Activated naive CD4-positive, alpha-beta T cell treated with anti-CD3 and anti-CD28 coated beads, Interleukin-2, amount 50 U/mL, for 72 hours (primary cell): ENCODE measurements at places on chromosomes 11 and 22. TPM values are rescaled to one million over a fixed set of nuclear protein-coding genes. Genes with fewer than 3 reads are reported as not detected.
A peak's percentile ranks its signal among the peaks of the same experiment; 100 is the strongest.

DNA sequence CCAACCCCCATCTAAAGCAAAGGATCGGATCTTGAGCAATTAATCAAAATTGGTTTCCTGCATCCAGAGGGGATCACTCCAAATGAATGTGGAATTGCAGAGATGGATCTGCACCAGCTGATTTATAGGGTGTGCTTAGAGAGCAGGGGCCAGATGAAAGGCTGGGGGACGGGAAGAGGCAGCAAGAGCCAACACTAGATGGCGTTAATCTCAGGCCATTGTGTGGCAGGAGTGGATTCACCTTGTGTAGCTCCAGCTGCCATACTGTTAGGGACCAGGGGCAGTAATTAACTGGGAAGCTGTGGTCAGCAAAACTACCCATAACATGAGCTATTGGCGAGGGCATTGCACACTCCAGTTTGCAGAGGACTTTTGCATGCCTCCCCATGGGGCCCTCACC is 35.6 kb downstream of the SERPINH1 start:
- no peak for DNase-seq

DNA sequence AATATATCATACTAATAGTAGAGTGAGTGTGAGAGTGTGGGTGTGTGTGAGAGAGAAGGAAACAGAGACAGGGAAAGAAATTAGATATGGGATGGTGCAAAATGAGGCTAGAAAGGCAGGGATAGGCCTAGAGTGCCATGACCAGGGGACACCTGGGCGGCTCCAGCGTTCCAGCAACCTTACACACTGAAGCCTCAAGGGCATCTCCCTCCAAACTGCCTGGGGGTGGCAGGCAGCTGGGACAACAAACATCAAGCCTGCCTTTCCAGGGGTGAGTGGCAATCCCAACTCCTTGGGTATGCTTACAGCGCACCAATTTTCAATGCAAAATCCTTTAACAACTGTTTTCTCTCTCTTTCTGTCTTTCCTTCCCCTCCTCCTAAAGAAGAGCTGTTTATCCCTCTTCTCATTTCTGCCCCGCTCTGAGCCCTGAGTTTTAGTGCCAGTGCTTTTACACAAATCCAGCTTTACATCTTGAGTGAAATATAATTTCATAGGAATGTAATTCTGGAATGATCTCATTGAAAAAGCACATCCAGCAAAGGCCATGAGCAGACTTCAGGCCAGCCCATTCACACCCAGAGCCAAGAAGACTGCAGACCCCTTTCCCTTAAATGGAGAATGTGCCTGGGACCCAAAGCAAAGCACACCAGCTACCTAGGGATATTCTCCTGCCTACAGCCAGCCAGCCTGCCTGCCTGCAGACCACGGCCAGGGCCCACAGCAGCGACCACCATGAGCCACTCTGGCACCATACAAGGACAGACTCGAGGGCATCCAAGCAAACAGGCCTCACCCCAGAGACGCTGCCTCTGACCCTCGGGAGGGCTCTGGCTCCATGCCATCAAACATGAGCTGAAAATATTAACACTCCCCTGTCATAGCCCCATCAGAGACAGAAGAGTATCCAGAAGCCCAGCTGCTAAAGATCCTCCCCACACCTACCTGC is 90.3 kb downstream of the RPL27A start:
- DNase-seq: no peak

The MAP6 gene
- total RNA-seq: 0.06 TPM

The IGLL5 gene
- total RNA-seq: not detected

- DNase-seq: no peak
Observed at GRCh38 chr22:33539902-33540751, 380.1 kb downstream of the LARGE1 start.

GRCh38 chr11:109939166-109939810 is 153.9 kb upstream of the ZC3H12C start:
- no peak for DNase-seq

GRCh38 chr22:45878051-45878781 is 98.7 kb downstream of the WNT7B start:
- DNase-seq: no peak

DNA sequence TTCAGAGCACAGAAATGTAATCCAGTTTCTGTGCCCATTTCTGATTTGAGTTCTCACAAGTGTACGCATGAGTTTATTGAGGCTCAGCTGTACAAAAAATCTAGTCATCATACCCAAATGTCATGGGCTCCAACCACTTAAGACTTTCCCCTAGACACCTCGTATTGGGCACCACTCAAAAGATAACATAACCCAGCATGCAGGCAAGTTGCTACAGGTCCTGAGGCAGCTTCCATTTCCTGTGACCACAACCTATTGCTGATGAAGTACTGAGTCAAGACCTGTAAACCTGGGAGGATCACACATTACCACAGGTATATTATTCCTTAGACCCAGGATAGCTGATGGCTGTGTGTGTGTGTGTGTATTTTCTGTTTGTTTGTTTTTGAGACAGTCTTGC is 95.2 kb downstream of the MRTFA start:
- no peak for DNase-seq

DNA sequence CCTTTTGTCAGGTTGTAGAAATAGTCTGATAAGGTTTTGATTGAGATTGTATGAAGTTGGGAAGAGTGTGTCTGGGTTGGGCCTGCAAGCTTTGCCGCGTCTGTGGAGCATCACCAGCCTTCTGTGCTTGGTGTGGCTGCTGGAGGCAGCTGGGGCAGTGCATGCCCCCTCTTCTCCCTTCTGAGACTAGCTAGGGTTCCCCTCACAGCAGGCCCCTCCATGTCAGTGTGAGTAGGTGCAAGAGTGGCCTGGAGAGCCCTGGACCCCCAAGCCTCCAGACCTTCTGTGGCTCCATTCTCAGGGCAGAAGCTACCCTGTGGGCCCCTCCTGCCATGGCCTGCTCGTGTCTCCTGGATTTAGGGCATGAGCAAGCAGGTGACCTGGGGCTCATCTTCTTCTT is 914.2 kb downstream of the TBC1D22A start:
- no peak for DNase-seq

DNA sequence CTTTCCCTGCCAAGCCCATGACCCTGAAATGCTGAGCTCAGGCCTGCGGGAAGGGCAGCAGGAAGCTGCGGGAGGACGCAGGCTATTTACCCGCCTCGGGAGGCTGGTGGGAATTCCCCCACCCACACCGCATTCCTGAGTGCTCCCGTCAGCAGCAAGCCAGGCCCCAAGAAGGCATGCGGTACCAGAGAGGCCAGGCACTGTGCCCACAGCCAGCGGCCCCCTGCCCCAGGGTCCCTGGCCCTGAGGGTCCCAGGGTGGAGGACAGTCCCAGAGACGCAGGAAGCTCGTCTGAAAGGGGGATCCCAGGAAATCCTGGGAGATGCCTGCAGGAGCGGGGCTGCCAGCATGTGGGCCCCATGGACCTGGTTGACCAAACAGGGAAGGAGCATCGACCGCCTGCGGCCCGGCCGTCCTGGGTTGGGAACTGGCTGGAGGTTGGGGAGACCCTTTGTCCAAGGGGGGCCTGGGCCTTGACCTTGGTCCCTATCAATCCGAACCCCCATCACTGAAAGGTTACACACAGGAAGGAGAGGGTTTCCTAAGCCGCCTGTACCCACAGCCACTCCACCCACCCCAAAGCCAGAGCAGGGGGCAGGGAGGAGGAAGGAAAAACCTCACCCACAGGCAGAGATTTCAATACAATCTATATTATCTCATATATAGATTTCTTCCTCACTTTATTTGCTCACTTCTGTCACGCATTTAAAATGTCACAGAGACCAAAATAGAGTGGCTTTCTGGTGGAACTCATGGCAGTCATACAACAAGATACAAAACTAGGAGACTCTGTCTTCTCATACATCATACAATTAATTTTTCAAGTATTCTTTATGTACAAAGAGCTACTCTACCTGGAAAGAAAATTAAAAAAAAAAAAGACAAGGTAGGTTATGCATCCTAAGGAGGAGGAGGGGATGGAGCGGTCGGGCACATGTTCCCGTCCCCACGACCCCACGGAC is 17.1 kb downstream of the MAFF start:
- no peak for DNase-seq

The CRELD2 gene
- total RNA-seq: 31.0 TPM

The YAP1 gene
- total RNA-seq: 0.62 TPM

The LMNTD2 gene
- 5.8 TPM for total RNA-seq

GRCh38 chr11:90286640-90287039 is 63.8 kb upstream of the CHORDC1 start:
- DNase-seq: no peak

DNA sequence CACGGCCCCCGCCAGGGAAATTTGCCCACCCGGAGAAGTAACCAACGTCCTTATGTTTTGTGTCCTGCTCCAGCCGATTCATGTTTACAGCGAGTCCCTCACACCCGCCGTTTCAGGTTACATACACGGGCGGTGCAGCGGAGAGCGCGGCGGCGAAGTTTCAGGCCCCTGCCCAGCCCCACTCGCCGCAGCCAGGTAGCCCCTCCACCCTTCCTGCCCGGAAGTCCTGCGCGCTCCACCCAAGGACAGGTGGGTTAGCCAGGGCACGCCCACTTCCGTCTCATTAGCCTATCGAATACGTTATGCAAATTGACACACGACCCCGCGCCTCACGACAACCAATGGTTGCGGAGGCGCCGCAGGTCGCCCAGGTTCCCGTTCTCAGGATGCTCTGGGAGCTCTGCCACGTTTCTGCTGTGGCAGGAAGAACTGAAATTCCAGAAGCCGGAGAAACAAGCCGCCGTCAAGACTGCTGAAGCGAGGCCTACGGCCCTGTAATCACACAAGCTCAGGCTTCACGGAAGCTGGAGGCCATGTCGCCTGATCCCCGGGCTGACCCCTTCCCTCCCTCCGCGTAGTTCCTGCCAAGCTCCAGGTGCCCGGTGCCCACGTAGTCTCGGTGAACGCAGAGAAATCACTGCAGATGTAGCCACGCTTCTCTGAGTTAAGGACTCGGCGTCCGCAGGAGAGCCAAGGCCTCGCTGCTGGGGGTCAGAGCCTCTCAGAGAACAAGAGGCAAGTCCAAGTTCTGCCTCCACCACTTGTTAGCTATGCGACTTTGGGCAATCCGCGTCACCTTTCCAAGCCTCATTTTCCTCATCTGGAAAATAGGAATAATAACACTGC is 22.4 kb upstream of the MYH9 start:
- peak; percentile 78 for DNase-seq

DNA sequence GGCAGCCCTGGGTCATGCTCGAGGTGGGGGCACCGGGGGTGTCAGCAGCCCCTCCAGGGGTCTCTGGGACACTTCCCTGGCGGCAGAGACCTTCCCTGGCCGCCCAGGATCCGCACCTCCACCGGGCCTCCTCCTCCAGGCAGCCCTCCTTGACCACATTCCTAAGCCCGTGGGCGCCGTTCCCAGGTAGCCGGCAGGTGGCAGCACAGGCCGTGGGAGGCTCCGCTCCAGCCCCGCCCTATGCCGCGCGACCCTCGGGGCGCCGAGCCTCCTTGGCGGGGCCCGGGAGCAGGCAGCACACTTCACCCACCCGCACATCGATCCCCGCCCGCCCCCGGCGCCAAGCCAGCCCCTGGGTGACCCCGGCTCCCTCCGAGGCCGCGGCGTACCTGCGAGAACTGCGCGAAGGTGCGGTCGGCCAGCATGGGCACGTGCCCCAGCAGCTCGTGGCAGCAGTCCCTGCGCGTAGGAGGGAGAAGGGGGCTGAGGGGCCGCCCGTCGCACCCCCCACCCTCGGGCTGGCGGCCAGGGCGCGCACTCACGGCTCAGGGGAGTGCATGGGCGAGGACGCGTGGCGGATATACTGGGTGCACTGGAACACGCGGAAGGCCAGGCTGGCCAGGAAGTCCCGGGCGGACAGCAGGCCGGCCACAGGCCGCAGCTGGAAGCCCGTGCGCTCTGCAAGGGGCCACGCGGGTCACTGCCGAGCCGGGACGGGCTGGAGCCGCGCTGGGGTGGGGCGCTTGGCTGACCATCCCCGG is 5.3 kb upstream of the INS start:
- no peak for DNase-seq

DNA sequence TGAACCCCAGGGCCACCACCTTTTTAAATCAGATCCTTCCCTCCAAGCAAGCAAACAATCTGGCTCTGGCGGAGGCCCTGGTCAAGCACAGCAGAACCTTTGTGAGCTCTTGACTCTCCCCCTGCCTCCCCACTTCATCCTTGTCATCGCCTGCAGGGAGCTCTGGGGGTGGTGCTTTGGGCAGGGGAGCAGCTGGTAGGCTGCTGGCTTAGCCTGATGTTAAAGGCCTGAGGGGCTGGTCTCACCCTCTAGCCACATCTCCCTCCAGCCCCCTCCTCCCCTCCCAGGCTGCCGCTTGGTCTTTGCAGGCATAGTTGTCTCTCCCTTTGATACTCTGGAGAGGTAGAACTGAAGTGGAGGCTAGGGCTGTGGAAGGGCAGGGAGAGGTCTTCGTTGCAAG is 50.9 kb downstream of the THAP12 start:
- no peak for DNase-seq

DNA sequence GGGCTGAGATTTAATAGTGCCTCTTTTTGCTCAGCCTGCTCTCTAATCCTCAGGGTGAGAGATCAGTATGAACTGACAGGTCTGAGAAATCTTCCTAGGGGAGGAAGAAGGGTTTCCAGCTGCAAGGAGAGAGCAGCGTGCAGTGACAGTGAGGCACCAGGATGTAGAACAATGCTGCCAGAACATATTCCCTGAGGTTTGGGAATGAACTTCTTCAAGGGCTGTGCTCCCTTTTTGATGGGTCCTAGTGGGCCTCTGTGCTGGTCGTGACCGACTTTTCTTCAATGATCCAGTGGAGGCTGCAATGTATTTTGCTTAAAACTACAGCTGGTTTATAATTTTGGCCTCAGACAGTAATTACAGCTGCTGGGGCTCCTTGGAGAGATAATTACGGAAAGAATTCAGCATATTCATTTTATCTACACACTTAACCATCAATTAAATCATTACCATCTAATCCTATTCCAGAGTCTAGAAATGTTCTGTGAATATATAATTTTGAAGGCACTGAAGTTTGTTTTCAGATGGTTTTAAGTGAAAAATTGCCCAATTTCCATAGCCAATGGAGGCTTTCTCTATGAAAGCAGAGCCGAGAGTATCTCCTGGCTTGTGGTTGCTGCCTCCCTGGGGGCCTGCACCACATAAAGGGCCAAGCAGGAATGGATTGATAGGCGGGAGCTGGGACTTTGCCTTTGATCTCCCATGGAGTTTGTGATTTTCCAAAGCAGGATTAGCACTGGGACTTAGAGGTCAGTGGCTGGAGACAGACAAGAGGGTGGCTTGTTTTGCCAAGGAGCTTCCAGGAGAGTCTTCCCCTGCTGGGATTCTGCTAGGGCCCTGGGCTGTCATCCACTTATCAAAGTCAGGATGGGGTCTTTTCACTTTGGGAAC is 41.0 kb upstream of the OLFML1 start:
- no peak for DNase-seq

The PDE3B gene
- 42.5 TPM for total RNA-seq
